Activated T-helper 17 cell treated with anti-CD3 and anti-CD28 coated beads, Interleukin-2, amount 50 U/mL, for 72 hours (primary cell): ENCODE measurements at places on chromosomes 5 and 9. TPM values are rescaled to one million over a fixed set of nuclear protein-coding genes. Genes with fewer than 3 reads are reported as not detected.

The STPG3 gene
- total RNA-seq, result not detected

The AGXT2 gene
- total RNA-seq, result not detected

DNA sequence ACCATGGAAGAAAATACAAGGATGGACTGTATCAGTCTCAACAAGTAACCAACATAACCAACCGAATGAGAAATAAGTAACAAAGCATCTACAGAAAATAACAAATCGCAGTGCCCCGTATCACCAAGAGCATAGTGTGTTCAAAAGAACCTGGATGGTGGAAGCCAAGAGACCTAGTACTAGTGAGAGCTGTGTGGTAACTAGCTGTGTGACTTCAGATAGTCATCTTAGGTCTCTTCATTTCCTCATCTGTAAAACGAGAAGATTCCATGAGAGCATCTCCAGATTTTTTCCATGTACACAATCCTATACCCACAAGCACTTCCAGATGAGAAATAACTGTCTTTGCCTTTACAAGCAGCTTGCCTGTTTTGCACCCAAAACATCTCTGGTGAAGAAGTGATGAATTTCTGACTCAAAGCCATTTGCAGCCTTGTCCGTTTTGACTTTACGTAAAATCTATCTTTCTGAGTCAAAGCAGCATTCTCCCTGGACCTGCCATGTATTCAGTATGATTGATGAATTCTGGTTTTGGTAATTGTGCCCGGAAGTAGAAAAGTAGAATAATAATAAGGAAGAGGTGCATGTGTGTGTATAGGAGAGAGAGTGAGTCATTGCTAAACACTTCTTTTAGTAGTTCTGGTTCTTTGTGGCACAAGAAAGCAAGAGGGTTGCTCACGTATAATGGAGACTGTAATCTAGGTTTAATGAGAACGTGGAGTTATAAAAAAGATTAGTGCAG, 41.0 kb downstream of the AOPEP start:
- peak; percentile 81 for ATAC-seq

DNA sequence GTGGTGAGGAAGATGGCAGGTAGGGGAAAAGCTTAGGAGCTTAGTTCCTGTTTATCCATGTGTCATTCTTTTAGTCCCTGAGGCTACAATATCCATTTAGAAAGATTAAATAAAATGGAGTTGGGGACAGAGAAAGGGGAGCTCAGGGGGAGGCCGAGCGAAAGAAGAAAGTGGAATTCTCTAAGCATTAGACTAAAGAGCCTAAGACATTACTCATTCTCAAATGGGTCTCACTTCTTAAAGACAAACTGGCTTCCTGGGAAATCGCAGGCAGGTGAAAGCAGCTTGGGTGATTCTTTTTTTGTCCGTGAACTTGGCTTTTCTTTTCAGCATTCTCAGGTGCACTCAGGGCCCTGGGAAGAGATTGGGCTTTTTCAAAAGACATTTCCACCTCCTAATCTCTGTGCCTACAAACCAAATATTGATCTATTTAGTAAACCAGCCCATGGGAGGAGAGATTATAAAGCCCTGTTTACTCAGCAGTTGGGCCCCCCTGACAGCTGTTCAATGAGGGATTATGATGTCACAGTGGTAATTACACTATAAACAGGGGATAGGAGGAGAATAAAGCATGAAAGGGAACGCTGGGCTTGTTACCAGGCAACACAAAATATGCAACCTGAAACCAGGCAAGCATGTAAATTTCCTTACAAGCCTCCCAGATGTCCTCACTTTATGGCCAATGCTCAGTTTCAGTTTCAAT, 584.0 kb downstream of the ACTL7B start:
- no peak for ATAC-seq

DNA sequence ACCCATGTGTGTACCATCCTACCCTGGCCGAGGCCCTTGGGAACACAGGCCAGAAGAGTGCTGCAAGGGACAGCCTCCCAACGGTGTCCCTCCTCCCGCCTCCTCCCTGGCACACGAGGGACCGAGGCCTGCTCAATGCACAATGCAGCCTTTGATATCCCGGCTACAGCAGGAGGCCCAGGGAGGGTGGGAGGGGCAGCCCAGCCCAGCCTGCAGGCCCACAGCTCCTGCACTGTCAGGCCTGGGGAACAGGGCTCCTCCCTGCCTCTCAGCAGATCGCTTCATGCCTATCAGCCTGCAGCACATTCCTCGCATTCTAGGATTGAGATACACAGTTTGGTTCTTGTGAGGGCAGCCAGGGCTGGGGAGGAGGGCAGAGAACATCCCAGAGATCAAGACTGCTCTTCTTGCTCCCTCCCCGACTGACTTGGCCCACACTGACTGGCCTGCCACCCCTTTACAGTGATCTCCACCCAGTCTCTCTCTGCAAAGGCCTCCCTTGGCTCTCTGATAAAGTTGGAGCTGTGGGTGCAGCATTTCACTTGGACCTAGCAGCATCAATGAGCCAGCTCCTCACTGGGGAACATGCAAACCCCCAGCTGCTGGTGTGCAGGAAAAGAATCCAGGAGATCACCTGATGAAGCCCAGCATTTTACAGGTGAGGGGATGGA, at the start of gene SH3TC2:
Gene SH3TC2 (minus strand): TSS at position 46 of the 671 bp plus-strand sequence. CDS start 40 bp downstream, at position 6.
- no peak for ATAC-seq

- no peak for ATAC-seq
These were observed 3.9 kb downstream of the PPP3R2 start for GRCh38 chr9:101590901-101591300.

- ATAC-seq, result no peak
These were observed 89.6 kb downstream of the EFNA5 start for GRCh38 chr5:107580889-107581820.
